NCI-H510A (cell line): ENCODE measurements at places on chromosomes 6 and 20.

GRCh38 chr6:57267586-57268293 lies 45.6 kb upstream of the RAB23 start:
- peak; percentile 27 for DNase-seq

DNA sequence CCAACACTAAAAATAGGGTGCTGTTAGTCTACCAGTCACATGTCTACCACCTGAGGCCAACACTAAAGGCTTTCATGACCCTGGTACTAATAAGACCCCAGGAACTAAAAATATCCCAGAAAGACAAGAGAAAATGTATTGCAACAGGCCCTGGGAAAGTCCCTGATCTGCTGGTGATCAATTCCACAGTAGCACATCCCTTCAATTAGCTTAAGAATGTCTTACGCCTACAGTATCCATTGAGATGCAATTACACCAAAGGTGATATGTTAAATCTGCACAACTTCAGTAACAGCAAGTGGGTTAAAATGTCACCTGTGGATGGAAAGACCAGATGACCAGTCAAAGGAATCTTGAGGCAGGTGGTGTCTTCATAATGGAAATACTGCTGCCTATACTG lies 3.1 kb downstream of the SEMG1 start:
- DNase-seq: no peak

- no peak for DNase-seq
Measured at GRCh38 chr6:5510331-5511133, 249.2 kb downstream of the FARS2 start.

DNA sequence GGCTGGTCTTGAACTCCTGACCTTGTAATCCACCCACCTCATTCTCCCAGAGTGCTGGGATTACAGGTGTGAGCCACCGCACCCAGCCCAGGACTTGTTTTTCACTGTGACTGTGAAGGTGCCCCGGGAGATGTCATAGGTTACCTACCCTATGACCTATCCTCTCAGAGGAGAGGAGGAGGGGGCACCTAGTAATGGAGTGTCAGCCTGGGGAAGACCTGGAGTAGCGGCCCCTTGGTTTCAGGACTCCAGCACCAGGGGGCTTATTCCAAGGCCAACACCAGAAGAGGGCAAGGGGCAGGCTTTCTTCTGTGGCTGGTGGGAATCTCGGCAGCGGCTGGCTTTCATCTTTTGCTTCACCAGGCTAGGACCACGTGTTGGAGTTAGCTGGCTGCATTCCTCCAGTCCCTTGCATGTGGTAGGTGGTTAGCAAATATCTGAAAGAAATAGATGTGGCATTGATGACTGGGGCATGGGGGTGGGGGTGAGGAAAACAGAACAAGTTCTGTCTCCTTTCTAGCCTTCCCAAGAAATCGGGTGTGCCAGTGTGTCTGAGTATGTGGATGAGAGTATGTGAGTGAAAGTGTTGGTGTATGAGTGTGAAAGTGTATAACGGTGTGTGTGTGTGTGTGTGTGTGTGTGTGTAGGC lies 7.9 kb upstream of the ITPR3 start:
- DNase-seq: no peak

DNA sequence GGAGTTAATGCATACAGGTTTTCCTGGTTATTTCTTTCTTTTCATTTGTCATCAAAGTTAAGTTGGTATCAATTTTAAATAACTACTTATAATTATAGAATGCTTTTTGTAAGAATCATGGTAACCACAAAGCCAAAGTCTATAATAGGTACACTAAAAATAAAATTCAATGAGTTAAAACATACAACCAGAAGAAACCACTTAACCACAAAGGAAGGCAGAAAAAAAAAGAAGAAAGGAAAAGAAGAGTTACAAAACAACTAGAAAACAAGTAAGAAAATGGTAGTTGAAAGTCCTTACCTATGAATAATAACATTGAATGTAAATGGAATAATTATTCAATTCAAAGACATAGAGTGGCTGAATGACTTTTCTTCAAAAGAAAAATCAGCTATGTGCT lies 45.6 kb downstream of the THBS2 start:
- no peak for DNase-seq

DNA sequence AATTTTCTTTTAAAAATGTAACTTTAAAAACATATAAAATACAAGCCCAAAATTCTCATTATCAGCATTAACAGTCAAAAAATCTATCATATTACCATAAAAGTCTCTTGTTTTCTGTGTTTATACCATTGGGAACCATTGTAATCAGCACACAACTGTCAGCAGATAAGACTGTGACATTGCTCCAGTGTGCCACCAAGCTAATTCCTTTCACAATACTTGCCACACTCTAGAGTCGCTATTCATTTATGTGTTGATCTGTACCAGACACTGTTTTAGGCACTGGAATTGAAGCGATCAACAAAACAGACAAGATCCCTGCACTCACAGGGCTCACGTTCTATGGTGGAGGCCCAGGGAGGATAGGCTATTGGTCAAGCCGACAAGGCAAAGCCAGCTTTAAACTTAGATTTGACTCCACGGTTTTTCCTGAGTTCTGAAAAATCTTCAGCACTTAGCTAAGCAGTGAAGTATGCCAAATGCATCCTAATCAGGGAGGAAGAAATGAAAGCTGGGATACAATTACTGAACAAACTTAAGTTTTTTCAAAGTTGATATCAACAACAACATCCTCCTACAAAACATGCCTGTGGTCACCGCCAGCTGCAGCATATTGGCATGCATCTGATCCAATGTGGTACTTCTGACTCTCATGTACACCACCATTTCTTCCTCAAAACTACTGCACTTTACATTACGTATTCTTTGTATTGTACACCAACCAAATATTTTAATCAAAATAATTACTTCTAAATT lies 60.5 kb downstream of the GMDS start:
- no peak for DNase-seq

GRCh38 chr6:129267028-129267427 lies 384.1 kb downstream of the LAMA2 start:
- DNase-seq: no peak

- no peak for DNase-seq
Measured at GRCh38 chr20:45850238-45850637, 7.0 kb downstream of the ACOT8 start.

GRCh38 chr6:15874821-15875220 lies 212.0 kb upstream of the DTNBP1 start:
- no peak for DNase-seq
